ENCODE measurements at places on chromosomes 5 and 9. TPM values are rescaled to one million over a fixed set of nuclear protein-coding genes. Genes with fewer than 3 reads are reported as not detected.

The RUFY1 gene
- 81.6 TPM for total RNA-seq

The FABP6 gene
- total RNA-seq: not detected

The ADAMTS13 gene
- 2.7 TPM for total RNA-seq

The TARS1 gene
- total RNA-seq: 391 TPM

The UBAP2 gene
- 16.9 TPM for total RNA-seq

The PCDHA8 gene
- total RNA-seq: 0.12 TPM

The PDCD1LG2 gene
- 10.1 TPM for total RNA-seq

The SLC25A2 gene
- 0.50 TPM for total RNA-seq

The DIRAS2 gene
- total RNA-seq: 1.4 TPM

The SOWAHA gene
- total RNA-seq: not detected

The STK32A gene
- 0.22 TPM for total RNA-seq

The FOCAD gene
- 109 TPM for total RNA-seq

The NAIP gene
- total RNA-seq: 4.1 TPM

The C7 gene
- total RNA-seq: 0.12 TPM

The CACNA1B gene
- total RNA-seq: 0.11 TPM

The SH3TC2 gene
- total RNA-seq: 4.8 TPM

The CCDC192 gene
- not detected for total RNA-seq

The REEP2 gene
- 24.2 TPM for total RNA-seq

The TAF11L5 gene
- total RNA-seq: not detected

All from uterine smooth muscle cell (primary cell).